GM19239 (cell line): ENCODE measurements at places on chromosomes 4 and X.

GRCh38 chr4:71186566-71187403, 152.0 kb upstream of the SLC4A4 start:
- peak; percentile 38 for DNase-seq

- DNase-seq: no peak
These were observed 124.5 kb upstream of the NOCT start for GRCh38 chr4:138890891-138891570.

- no peak for DNase-seq
These were observed 121.4 kb upstream of the ANKRD50 start for GRCh38 chr4:124833831-124834505.

GRCh38 chr4:152039691-152040090, 278.9 kb upstream of the GATB start:
- DNase-seq: no peak

DNA sequence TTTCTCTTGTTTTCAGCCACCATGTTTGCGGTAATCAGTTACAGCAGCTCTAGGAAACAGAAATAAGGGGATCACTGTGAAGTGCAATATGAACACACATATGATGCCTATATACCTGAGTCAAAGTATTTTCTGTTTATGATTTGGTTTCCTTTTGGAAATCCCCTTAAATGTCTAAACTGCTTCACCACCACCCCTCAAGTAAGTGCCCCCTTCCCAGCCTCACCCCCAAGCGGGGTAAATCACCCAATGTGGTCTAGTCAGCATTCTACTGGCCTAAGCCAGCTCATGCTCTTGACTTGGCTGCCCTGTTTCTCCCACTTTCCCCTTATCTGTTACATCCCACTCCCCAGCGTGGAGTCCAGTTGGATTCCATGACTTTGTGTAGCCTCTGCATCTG, 176.5 kb downstream of the QDPR start:
- no peak for DNase-seq

DNA sequence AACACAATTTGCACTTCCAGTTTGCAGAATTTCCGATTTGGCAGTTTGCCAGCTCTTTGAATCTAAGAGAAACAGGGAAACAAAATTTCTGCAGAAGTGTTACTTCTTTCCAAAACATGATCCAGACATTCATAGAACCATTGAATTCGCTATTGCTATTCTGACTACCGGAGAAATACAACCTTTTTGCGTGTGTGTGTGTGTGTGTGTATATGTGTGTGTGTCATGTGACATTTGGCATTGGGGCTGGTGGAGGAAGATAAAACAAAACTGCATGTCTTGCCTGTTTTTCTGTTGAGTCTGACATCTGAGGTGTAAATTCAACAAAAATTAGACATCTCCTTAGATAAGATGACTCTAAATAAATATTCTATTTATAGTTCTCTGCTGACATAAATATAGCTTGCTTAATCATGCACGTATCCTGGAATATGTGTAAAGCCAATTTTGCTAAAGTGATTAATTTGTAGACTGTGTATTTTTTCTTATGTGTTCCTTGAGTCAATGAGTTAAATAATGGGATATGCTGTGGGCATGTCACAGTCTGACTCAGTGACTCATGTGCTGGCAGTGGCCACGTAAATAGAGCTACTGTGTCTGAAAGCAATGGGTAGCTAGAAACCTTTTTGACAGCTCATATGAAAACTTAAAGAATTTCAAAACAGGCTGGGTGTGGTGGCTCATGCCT, 98.9 kb downstream of the HPGD start:
- DNase-seq: no peak

GRCh38 chrX:11264925-11265324, 28.3 kb upstream of the AMELX start:
- DNase-seq: no peak

GRCh38 chrX:123340696-123341095, 156.6 kb downstream of the GRIA3 start:
- no peak for DNase-seq

- no peak for DNase-seq
These were observed 1.6 kb downstream of the SLC49A3 start for GRCh38 chr4:687048-687970.

DNA sequence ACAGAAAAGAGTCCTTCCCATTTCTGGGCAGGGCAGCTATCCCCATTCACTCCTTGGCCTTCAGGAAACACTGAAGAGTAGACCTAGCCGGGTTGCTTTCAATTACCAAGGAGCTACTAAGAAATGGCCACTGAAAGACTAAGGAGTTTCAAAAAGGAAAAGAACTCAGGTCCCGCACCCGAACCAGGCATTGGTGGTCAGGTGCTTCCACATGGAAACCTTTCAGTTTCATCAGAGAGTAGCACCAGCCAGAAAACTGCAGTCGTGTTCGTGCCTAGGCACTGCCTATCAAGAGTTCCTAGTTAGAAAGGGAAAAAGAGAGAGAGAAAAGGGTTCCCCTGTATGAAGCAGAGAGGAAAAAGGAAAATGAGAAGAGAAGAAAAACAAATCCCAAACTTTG, 237.9 kb downstream of the KLHL4 start:
- DNase-seq: no peak

GRCh38 chr4:169269916-169270809, 593 bp downstream of the SH3RF1 start:
- DNase-seq: peak; percentile 56

DNA sequence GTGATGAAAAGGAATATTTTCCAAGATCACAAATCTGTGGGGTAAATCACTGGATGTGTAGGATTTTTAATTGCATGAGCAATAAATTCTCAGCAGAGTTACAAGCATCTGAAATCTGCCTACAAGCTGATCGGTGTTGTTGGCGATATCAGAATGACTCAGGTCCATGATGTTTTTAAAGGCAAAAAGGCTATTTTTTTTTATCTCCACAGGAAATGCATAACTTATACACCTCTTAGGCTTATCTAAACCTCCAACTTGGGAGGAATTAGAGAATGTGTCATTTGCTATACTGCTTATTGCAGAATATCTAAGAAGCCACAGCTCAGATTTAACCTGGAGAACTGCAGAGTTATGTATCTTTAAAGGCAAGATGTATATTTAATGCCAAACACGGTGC, 61.6 kb downstream of the KIT start:
- DNase-seq: no peak

GRCh38 chrX:139933904-139934303, 1.1 kb upstream of the ATP11C start:
- no peak for DNase-seq

DNA sequence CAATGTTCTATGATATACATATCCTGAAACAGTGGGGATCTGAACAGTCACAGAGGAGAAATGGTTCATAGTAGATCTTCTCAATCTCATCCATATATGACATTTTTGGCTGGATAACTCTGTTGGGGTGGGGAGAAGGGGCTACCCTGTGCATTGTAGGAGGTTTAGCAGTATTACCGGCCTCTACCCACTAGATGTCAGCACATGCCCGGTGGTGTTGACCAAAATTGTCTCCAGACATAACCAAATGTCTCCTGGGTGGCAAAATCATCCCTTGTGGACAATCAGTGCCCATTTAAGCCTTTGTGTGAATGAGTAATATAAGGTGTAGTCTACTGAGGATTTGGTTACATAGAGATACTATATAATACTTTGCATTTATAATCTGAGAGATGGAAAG, 89.9 kb downstream of the PLS3 start:
- DNase-seq: no peak

- DNase-seq: no peak
These were observed 59.4 kb upstream of the SORCS2 start for GRCh38 chr4:7132730-7133582.

GRCh38 chr4:8293131-8293975, 23.8 kb downstream of the HTRA3 start:
- DNase-seq: no peak

DNA sequence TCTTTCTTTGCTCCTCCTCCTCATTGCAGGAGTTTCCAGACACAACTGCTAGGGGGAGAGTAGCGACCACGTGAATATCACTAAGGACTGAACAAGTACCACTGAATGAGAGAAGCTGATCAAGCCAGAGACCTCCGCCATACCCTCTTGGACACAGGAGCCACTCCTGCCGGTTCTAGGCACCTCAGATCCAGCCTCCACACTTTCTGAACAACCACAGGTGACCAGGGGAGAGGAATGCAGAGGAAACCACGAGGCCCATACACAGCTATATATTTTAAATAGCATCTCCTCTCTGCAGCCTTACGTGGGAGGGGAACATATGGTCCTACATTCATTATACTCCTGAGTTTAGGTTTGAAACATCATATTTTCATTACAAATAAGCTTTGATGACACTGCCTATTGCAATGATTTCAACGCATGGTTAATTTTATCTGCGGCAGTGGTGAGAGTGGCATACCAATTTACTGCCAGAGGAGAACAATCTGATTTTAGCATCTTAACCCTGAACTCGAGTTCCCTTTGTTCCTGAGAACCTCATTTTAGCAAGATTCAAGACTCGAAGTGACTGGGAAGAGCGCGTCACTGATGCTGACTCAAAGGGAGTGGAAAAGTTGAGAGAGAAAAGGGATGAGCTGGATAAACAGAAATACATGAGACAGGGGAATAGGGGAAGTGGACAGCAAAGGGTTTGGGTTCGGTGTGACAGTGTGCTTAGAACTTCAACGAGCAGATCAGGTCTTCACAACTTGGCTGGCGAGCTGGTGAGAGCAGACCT, 231.7 kb upstream of the PPARGC1A start:
- DNase-seq: no peak

DNA sequence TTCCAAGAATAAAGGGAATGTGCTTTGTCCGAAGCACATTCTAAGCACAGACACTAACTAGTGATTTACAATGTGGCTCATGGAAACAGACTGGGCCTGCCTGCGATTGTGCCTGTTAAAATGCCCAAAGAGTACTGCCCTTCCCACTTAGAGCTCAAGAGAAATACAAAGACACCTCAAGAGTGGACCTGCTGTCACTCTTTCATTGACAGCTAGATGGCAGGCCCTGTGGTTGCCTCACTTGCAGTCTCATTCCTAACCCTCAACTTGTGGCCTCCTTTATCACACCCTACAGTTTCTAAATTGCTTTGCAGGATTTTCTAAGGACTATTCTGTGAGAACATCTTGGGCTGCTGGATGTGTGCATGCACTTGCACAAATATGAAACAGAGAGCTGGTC, 331.0 kb upstream of the EMCN start:
- no peak for DNase-seq

- DNase-seq: no peak
These were observed 57.6 kb downstream of the UGT2B11 start for GRCh38 chr4:69156913-69157312.

DNA sequence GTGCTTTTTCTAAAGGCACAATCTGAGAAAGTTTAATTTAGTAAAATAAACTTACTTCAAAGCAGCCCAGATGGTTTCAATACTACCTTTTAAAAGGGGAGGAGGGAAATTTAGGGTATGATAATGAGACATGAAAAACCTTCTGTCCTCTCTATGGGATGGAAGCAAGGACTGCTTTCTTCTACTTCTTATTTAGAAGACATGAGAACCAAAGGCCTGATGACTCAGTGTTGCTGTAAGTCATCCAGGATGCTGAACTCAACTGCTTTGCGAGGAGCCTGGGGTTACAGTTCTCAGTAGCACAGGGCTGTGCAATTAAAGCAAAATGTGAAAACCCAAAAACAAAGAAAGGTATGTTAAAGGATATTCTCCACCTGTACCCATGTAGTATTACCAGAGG, 140.8 kb upstream of the EDNRA start:
- DNase-seq: no peak

GRCh38 chr4:116018831-116019230, 905.4 kb upstream of the NDST4 start:
- no peak for DNase-seq

GRCh38 chrX:11193035-11193469, 81.9 kb downstream of the HCCS start:
- no peak for DNase-seq

DNA sequence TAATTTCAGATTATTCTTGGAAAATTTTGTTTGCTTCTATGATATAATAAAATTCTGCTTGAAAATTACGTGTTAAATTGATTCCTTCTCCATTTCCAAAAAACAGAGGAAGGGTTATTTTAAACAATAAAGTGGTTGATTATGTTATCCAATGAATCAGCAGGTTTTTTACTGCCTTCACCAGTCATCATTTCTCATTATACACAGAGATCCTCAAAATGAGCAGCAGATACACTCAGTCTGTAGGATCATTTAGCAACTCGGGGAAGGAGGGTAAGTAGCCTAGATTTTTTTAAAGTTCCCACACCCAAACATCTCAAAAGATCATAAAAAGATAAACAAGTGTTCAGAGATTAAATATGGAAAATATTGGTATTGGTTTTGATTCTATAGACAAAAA, 6.8 kb upstream of the TMEM144 start:
- DNase-seq: no peak

DNA sequence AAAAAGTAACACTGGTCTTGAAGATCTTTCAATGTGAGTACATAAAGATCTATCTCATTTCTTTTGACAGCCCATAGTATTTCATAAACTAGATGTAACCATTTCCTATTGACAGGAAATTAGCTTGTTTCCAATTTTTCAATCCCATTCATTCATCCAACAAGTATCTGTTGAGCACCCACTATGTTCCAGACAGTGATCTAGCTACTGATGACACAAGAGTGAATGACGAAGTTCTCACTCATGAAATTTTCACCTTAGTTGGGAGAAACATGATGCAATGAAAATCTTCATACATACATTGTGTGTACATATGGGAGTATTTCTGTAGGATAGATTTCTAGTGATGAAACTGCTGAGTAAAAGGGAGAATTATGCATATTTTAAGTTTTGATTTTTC, 1.7 kb downstream of the CD38 start:
- no peak for DNase-seq

GRCh38 chrX:112571388-112571787, 108.3 kb downstream of the LHFPL1 start:
- no peak for DNase-seq

- no peak for DNase-seq
These were observed 7.3 kb upstream of the MAGEE1 start for GRCh38 chrX:76420237-76420636.

GRCh38 chrX:69136546-69137331, 28.5 kb downstream of the PJA1 start:
- no peak for DNase-seq
